ENCODE measurements at places on chromosomes 3 and 15.

DNA sequence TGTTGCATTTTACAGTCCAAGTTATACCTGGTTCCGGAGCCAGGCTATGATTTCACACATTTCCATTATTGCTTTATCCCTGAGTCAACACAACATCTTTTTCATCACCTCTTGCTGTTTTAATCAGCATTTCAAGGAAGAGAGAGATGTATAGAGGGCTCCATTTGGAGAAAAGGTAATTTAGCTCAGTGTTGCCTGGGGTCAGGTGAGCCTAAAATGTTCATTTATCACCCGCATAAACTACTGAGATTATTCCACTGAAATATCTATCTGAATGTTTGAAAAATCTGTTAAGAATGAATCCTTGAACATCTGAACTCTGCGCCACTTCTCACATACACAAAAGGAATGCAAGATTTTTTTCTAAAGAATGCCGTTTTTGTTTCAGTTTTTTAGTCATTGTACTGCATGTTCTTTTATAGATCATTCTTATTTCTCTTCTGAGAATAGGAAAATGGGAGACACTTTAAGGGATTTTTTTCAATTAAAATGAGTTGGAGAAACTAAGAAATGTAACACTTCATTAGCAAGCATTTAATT, 51.5 kb upstream of the AGTR1 start:
- DNase-seq, result no peak

GRCh38 chr15:100688549-100689120, 86.2 kb downstream of the ASB7 start:
- DNase-seq, result no peak

GRCh38 chr15:60389261-60390077, 8.3 kb downstream of the ANXA2 start:
- DNase-seq, result no peak

GRCh38 chr3:158845765-158846350, 44.0 kb downstream of the MFSD1 start:
- DNase-seq, result peak; percentile 57

GRCh38 chr3:53193466-53194209, 32.6 kb downstream of the PRKCD start:
- DNase-seq, result peak; percentile 3

GRCh38 chr3:160564949-160565441, 376 bp downstream of the KPNA4 start:
- peak; percentile 65 for DNase-seq
